ENCODE measurements at places on chromosomes 5 and 9. TPM values are rescaled to one million over a fixed set of nuclear protein-coding genes. Genes with fewer than 3 reads are reported as not detected.

SHB gene
- polyA plus RNA-seq: 7.0 TPM

OR1N2 gene
- not detected for polyA plus RNA-seq

TLN1 gene
- 110 TPM for polyA plus RNA-seq

DNA sequence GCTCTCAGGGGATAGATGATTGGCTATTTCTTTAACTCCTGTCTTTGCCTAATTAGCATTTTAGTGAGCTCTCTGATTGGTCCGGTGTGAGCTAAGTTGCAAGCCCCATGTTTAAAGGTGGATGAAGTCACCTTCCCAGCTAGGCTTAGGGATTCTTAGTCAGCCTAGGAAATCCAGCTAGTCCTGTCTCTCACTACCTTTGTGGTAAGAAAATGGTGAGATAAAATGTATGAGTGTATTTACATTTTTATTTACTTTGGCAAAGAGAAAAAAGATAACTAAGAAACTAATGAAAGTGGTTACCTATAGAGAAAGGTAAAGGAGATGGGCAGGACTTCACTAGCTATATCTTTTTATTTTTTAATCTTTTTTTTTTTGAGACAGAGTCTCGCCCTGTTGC lies 146.8 kb downstream of the RFK start:
- DNase-seq: no peak

GRCh38 chr5:142017832-142018427 lies 5.1 kb upstream of the GNPDA1 start:
- no peak for DNase-seq

MZB1 gene
- 0.69 TPM for polyA plus RNA-seq

LCP2 gene
- 8.1 TPM for polyA plus RNA-seq

DNA sequence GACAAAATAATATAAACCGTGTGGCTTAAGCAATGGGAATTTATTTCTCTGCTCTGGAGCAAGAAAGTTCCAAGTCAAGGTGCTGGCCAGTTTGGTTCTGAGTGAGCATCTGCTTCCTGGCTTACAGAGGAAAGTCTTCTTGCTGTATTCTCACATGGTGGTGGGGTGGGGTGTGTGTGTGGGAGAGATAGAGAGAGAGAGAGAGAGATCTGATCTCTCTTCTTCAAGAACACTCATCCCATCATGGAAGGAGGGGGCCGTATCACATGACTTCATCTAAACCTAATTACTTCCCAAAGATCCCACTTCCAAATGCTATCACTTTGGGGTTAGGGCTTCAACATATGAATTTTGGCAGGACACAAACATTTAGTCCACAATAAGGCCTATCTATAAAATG lies 91.2 kb downstream of the PRR16 start:
- no peak for DNase-seq

STPG3 gene
- not detected for polyA plus RNA-seq

GABRA1 gene
- not detected for polyA plus RNA-seq

- no peak for DNase-seq
These were observed 15.9 kb upstream of the SLC2A6 start for GRCh38 chr9:133494636-133495326.

GRCh38 chr5:160692271-160692670 lies 159.7 kb downstream of the ATP10B start:
- no peak for DNase-seq

MYO10 gene
- polyA plus RNA-seq: 19.9 TPM

DNA sequence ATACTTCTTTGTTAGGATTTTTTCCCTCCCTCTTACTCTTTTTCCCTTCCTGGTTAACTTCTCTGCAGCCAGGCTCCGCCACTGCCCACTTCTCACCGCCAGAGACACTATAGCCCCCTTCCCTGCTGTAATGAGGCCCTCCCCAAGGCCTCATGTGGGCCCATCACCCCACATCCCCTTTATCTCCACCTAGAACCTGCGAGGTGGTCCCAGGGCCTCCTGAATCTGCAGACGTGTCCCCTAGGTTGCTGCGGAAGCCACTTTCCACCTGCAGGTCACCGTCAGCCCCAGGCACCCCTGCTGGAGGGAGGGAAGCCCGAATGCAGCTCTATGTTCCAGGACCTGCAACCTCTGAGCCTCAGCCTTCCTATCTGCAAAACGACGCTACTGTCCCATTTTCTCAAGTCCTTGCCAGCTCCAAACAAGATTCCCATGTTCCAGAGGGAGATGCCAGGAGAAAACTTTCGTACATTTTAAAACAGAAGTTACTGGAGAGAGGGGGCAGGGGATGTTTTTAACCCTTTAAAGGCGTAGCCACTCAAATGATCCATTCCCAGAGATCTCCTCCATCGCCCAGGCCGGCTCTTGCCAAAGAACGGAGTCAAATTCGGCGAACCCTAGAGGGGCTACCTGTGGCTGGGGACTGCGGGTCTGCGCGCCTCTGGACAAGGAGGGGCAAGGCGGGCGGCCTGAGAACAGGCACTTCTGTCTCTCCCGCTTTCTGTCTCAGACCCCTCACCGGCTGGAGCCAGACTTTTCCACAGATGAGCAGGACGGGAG lies 929 bp downstream of the SH3PXD2B start:
- peak; percentile 70 for DNase-seq

DNA sequence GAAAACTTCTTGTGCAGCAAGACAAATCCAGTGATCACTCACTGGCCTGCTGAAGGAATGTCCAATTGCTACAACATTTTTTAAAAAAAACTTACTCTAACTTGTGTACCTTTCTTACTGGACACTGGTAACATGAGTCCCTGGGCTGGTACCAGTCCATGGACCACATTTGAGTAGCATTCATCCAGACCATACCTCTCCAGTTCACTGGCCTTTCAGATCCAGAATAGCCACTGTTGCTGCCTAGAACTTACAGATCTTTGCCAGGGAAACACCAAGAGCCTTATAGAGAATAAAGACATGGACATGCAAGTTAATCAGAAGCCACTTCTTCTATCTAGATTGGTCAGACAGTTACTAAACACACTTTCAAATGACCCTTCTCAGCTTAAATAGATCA lies 185.3 kb downstream of the TLE4 start:
- no peak for DNase-seq

HTR1A gene
- not detected for polyA plus RNA-seq

CNTFR gene
- polyA plus RNA-seq: 53.5 TPM

GRCh38 chr9:120151806-120152205 lies 428.2 kb downstream of the CDK5RAP2 start:
- DNase-seq: no peak

DNA sequence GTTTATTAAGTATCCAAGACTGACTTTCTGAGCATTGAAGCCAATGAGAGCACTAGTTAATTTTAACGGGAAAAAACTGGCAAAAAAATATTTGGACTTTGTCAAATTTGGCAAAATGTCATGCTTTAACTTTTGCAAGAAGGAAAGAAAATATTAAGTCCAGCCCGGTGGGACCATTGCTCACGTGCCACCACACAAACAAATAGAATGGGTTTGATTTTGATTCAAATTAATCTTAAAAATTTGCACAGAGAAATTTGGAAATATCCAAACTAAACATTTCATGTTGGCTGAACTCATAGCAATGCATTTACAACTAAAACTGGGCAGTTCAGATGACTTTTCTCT lies 302.2 kb downstream of the EBF1 start:
- peak; percentile 64 for DNase-seq

MEIKIN gene
- 0.23 TPM for polyA plus RNA-seq

DNA sequence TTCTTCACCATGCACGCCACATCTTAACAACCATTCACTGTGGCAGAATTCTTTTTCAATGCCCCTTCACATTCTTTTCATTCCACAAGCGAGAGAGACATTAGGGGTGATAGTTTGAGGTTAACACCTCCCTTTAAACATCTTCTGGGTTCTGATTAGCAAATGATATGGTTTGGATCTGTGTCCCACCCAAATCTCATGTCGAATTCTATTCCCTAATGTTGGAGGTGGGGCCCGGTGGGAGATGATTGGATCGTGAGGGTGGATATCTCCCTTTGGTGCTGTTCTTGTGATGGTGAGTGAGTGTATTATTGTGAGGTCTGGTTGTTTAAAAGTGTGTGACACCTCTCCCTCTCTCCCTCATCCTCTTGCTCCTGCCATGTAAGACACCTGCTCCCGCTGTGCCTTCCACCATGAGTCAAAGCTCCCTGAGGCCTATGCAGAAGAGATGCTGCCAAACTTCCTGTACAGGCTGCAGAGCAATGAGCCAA lies 46.1 kb upstream of the RAI14 start:
- DNase-seq: peak; percentile 15

DNA sequence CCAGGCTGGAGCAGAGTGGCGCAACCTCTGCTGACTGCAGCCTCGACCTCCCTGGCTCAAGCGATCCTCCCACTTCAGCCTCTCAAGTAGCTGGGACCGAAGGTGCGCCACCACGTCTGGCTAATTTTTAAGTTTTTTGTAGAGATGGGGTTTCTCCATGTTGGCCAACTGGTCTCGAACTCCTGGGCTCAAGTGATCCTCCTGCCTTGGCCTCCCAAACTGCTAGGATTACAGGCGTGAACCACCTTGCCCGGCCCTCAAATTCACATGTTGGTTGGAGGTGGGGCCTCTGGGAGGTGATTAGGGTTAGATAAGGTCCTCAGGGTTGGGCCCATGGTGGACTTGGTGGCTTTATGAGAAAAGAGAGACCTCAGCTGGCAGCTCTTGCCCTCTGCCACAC lies 10.1 kb downstream of the LCN12 start:
- DNase-seq: no peak
